Airway epithelial cell (primary cell): ENCODE measurements at places on chromosomes 2 and 18. TPM values are rescaled to one million over a fixed set of nuclear protein-coding genes. Genes with fewer than 3 reads are reported as not detected.

Gene CFC1B
- not detected in 2 replicates for total RNA-seq

Gene ARMC9
- total RNA-seq = 10.4 and 13.5 TPM in 2 replicates

Gene PSME4
- 27.7 and 44.3 TPM in 2 replicates for total RNA-seq

Gene SERPINB12
- total RNA-seq = 0.28 TPM in 1 of 2 replicates, not detected in the other

Gene ANKRD62
- not detected in 2 replicates for total RNA-seq

Gene SCN3A
- not detected in 2 replicates for total RNA-seq

Gene HRH4
- total RNA-seq = 0.07 TPM in 1 of 2 replicates, not detected in the other

Gene UGT1A8
- 0.37 and 0.56 TPM in 2 replicates for total RNA-seq

Gene PID1
- total RNA-seq = 1.3 and 2.4 TPM in 2 replicates

Gene STK17B
- 15.9 and 21.7 TPM in 2 replicates for total RNA-seq

Gene SCYGR4
- not detected in 2 replicates for total RNA-seq

Gene SLC38A11
- total RNA-seq = not detected in 2 replicates

Gene ACKR3
- total RNA-seq = 23.9 and 32.2 TPM in 2 replicates

Gene REG1B
- not detected in 2 replicates for total RNA-seq

Gene CLEC4F
- total RNA-seq = not detected in 2 replicates

Gene RAB17
- 0.85 and 4.7 TPM in 2 replicates for total RNA-seq

Gene KIF5C
- total RNA-seq = 0.07 TPM in 1 of 2 replicates, not detected in the other

Gene TRIM54
- not detected in 2 replicates for total RNA-seq

Gene TUBA3E
- not detected in 2 replicates for total RNA-seq

Gene HES6
- 4.2 and 5.4 TPM in 2 replicates for total RNA-seq

Gene GAREM2
- 0.05 and 0.42 TPM in 2 replicates for total RNA-seq

Gene ELAC1
- total RNA-seq = 4.9 and 6.6 TPM in 2 replicates

Gene CPO
- total RNA-seq = not detected in 2 replicates

Gene TCF4
- total RNA-seq = 18.6 and 19.5 TPM in 2 replicates

Gene FANCL
- total RNA-seq = 11.1 and 14.2 TPM in 2 replicates

Gene XIRP2
- not detected in 2 replicates for total RNA-seq

Gene HTRA2
- 18.3 and 28.1 TPM in 2 replicates for total RNA-seq

Gene CYTIP
- not detected in 2 replicates for total RNA-seq

Gene DUSP19
- total RNA-seq = 0.98 and 1.1 TPM in 2 replicates

Gene IL36B
- not detected in 2 replicates for total RNA-seq

Gene DSG3
- 165 and 218 TPM in 2 replicates for total RNA-seq

Gene PPP1R1C
- 2.2 and 14.6 TPM in 2 replicates for total RNA-seq

Gene PFN4
- not detected in 2 replicates for total RNA-seq

Gene SLC66A2
- total RNA-seq = 49.1 and 49.4 TPM in 2 replicates

Gene ACMSD
- 0.46 TPM in 1 of 2 replicates, not detected in the other for total RNA-seq

Gene TCF23
- not detected in 2 replicates for total RNA-seq

Gene FTCDNL1
- 0.09 TPM in 1 of 2 replicates, not detected in the other for total RNA-seq
